ENCODE measurements at places on chromosomes 7 and 10. TPM values are rescaled to one million over a fixed set of nuclear protein-coding genes. Genes with fewer than 3 reads are reported as not detected.
A peak's percentile ranks its signal among the peaks of the same experiment; 100 is the strongest.

DNA sequence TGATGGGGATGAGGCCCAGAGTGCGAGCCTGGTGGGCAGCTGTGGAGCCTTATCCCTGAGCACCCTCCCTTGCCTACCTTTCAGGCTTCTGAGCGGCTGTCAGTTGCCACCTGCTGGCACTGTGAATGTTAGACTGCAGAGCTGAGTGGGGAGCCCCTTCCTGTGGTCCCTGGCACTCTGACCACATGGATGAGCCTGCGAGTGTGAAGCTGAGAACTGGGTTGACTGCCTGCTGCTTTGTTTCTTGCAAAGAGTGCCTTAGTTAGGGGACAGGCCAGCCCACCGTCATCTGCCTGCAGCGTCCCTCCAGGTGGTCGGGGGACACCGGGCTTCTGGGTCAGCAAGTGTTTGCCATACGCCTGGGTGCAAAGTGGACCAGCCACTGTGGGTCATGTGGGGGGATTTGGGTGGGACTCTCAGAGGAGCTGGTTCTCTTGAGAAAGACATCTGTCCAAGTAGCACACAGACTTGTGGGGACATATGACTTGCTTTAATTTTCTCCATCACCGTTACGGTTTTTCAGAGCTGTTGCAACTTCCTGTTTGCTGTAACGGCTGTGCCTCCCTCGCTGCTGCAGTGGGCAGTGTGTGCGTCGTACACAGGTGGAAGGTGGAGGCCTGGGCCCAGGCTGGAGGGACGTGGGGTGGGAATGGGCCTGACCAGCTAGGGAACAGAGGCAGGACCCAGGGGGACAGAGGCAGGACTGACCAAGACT lies 13.7 kb downstream of the INPP5A start:
- peak; percentile 61 for DNase-seq

- no peak for DNase-seq
Observed at GRCh38 chr10:110355922-110356627, 51.4 kb upstream of the SMNDC1 start.

DNA sequence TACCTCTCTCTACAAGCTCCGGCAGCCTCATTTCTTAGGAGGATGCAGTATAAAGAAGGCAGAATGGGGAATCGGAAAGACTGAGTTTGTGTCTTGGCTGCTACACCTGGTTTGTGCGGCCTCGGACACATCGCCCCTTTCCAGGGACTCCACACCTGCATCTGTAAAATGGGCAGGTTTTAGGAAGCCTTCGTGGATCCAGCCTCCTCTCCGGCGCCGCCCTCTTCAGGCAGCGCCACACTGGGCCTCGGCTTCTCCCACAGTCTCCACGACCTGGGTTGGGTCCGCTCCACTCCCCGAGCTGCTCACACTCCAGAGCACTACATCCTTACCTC lies 341 bp downstream of the GOT1 start:
- DNase-seq: no peak

DNA sequence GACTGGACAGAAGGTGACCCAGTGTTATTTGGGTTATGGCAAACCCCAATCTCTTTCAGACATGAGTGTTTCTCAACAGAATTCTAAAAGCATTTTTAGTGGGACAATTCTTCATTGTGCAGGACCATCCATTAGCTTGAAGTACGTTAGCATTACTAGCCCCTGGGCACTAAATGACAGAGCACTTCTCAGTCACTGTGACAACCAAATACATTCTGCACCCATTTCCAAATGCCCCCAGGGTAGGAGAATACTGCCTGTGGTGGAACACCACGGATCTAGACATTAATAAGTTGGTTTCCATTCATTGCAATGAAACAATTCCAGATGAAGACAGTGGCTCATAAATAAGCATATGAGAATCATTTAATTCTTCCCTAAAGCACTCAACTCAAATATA lies 102.4 kb upstream of the FRMD4A start:
- no peak for DNase-seq

GRCh38 chr7:64630496-64630895 lies 35.4 kb upstream of the ZNF107 start:
- DNase-seq: no peak

DNA sequence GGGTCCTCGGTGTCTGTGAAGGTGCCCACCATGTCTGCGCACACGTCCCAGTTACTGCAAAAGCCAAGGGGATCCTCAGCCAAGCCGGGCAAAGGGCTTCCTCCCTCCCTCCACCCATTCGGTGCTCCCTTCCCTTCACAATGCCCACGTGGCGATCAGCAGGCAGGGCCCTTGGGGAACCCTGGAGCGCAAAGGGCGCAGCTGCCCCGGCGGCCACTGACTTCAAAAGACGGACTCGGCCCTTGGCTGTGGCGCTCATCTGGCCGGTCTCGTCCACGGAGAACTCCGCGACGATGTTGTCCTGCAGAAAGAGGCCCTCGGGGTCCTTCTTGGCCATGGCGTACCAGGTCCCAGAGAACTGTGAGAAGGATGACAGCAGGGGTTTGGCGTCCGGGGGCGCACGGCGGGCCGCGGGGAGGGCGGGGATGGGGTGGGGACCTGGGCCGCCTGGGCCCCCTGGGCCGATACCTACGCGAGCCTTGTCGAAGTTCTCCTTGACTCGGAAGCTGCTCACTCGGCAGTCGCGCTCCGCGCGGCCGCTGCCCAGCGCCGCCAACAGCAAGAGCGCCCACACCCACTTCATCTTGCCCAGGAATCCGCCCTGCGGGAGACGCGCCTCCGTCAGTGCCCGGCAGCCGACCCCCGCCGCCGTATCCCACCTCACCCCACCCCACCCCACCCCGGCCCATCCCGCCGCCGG lies 439 bp downstream of the RBP4 start:
- DNase-seq: no peak

- DNase-seq: no peak
Observed at GRCh38 chr7:69643708-69644445, 45.6 kb downstream of the AUTS2 start.

- DNase-seq: no peak
Observed at GRCh38 chr10:71694039-71694501, 25.5 kb downstream of the C10orf105 start.

NOS3 gene
- 7.2 TPM for total RNA-seq

SLC13A1 gene
- not detected for total RNA-seq

PNLIP gene
- not detected for total RNA-seq

FAM221A gene
- total RNA-seq: 10.7 TPM

ASB10 gene
- not detected for total RNA-seq

SAMD8 gene
- 26.9 TPM for total RNA-seq

CAV2 gene
- total RNA-seq: 87.6 TPM

IFT22 gene
- total RNA-seq: 38.5 TPM

FLNC gene
- total RNA-seq: 192 TPM
